Left renal cortex interstitium (tissue), 4 donors: ENCODE measurements at places on chromosomes 4 and X.

GRCh38 chr4:185587030-185587426 is 51.7 kb upstream of the PDLIM3 start:
- no peak for DNase-seq

DNA sequence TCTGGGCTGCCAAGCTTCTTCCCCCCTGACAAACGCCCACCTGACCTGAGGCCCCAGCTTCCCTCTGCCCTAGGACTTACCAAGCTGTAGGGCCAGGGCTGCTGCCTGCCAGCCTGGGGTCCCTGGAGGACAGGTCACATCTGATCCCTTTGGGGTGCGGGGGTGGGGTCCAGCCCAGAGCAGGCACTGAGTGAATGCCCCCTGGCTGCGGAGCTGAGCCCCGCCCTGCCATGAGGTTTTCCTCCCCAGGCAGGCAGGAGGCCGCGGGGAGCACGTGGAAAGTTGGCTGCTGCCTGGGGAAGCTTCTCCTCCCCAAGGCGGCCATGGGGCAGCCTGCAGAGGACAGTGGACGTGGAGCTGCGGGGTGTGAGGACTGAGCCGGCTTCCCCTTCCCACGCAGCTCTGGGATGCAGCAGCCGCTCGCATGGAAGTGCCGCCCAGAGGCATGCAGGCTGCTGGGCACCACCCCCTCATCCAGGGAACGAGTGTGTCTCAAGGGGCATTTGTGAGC is 37.0 kb downstream of the HTRA3 start:
- DNase-seq: no peak

GRCh38 chrX:49309401-49309981 is 6.0 kb downstream of the GAGE10 start:
- no peak for DNase-seq

DNA sequence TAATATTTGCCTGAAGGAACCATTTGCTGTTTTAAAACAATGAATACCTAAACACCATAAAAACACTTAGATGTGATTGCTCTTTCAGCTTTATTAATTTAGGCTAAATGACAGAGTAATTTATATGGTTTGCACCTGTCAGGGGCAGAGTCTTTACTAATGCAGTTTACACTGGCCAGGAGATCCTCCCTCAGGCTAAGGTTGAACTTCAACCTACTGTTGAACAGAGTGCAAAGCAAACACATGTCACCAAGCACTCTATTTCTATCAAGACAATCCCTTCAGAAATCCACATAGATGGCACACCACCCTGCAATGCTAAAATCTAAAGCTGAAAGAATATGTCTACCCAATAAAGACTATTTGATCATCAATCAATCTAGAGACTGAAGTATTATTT is 147.3 kb downstream of the KLHL13 start:
- no peak for DNase-seq

DNA sequence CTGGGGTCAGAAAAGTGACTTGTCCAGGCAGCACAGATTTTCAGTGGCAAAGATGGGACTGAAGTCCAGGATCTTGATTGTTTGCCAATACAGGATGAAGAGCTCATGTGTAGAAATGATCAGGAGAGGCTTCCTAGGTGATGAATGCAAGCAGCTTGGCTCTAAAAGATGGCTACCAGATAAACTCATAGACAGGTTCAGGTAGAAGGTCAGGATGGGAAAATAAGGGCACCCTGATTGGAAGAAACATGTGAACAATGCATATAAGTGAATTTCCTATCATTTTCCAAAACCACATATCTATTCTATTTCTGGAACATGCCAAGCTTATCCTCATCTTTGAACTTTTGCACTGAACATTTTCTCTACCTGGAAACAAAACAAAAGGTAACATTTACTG is 87.7 kb downstream of the FAM13A start:
- DNase-seq: no peak

GRCh38 chrX:68292471-68292870 is 140.8 kb downstream of the OPHN1 start:
- no peak for DNase-seq

DNA sequence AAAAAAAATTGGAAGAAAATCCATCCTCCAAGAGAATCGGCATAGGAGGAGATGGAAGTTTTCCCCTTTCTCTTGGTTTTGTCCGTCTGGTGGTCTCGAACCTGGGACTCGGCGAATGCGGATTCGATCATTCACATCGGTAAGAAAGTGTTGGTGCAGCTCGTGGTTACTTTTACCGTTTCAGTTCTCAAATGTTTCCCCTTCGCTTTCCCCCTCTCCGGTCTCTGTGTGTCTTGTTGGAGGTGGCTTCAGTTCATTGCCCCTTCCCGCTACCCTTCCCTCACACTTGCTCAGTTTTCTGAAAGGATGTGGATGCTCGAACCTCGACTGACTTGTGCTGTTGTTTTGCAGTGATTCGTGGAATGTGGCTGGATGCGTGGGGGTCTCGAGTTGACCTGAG is 840 bp downstream of the GRID2 start:
- no peak for DNase-seq

DNA sequence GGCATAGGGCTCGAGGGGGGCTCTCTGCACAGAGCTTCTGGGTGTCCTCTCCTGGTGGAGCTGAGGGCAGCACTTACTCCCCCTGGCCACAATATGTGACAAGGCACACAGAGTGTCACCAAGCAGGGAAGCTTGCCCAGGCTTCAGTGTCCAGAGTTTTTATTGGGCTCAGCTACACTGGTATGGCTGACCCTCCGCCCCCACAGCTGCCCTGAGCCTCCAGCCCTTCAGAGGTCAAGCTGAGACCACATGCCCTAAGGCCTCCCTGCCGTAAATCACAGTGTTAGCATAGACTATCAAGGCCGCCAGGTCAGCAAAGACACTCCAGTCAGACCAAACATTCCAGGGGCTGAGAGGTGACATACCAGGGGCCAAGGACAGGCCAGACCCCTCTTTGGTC is 59.0 kb downstream of the EVC start:
- DNase-seq: no peak

DNA sequence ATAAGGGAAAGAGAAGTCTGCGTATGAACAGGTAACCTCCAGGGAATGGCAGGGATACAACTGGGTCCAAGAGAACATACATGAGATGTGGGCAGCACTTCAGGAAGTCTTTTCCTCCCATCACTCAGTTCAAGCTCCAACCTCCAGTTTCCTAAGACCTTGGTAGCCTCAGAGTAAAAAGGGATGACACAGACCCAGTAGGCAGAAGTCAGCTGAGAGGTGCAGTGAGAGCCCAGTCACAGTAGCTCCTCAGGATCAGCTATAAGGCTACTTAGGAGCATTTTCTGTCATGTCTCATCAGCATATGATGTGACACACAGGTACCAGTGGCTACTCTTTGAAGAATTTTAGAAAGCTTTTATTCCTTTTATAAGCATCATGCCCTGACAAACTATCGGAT is 12.5 kb upstream of the STS start:
- DNase-seq: no peak
